ENCODE measurements at places on chromosomes 16 and 17. TPM values are rescaled to one million over a fixed set of nuclear protein-coding genes. Genes with fewer than 3 reads are reported as not detected.

HBZ gene
- total RNA-seq: 2.2 TPM

SSTR5 gene
- 2.4 TPM for total RNA-seq

KRTAP4-9 gene
- not detected for total RNA-seq

TNFSF13 gene
- total RNA-seq: 7.6 TPM

FBXL16 gene
- total RNA-seq: 5.8 TPM

TUBB3 gene
- 294 TPM for total RNA-seq

GSE1 gene
- 185 TPM for total RNA-seq

KRTAP1-5 gene
- total RNA-seq: not detected

TNFRSF17 gene
- not detected for total RNA-seq

ZNF174 gene
- total RNA-seq: 13.5 TPM

TBC1D28 gene
- not detected for total RNA-seq

NACA2 gene
- not detected for total RNA-seq

SPNS3 gene
- 0.49 TPM for total RNA-seq

SHISA6 gene
- 4.7 TPM for total RNA-seq

ITGA2B gene
- total RNA-seq: 9.0 TPM

PDIA2 gene
- total RNA-seq: 2.1 TPM

ITGB3 gene
- 18.4 TPM for total RNA-seq

SPEM2 gene
- not detected for total RNA-seq

ZPBP2 gene
- total RNA-seq: not detected

ANKS3 gene
- 40.5 TPM for total RNA-seq

C17orf113 gene
- total RNA-seq: 7.9 TPM

RHBDF1 gene
- total RNA-seq: 36.1 TPM

MYH3 gene
- 774 TPM for total RNA-seq

GINS2 gene
- 7.0 TPM for total RNA-seq

CHST6 gene
- 2.7 TPM for total RNA-seq

ZSCAN10 gene
- total RNA-seq: not detected

TPSD1 gene
- total RNA-seq: 0.66 TPM

VKORC1 gene
- total RNA-seq: 66.6 TPM

RCVRN gene
- total RNA-seq: 165 TPM

SLC13A2 gene
- total RNA-seq: 1.3 TPM

RSKR gene
- 29.6 TPM for total RNA-seq

FSCN2 gene
- total RNA-seq: 7.9 TPM

CACNG4 gene
- 11.9 TPM for total RNA-seq

CCL1 gene
- not detected for total RNA-seq

OR1A1 gene
- not detected for total RNA-seq

CDRT15 gene
- not detected for total RNA-seq

DNAJA3 gene
- 45.1 TPM for total RNA-seq

NPIPB2 gene
- total RNA-seq: 10.0 TPM

TMIGD1 gene
- not detected for total RNA-seq

CORO6 gene
- 10.8 TPM for total RNA-seq

KRT36 gene
- total RNA-seq: not detected

ZNF48 gene
- 18.3 TPM for total RNA-seq

VASN gene
- 32.7 TPM for total RNA-seq

BEAN1 gene
- 5.9 TPM for total RNA-seq

Data from camera-type eye (tissue), 1 donor.